Pulmonary artery endothelial cell (primary cell): ENCODE measurements at places on chromosomes 12 and 14. TPM values are rescaled to one million over a fixed set of nuclear protein-coding genes. Genes with fewer than 3 reads are reported as not detected.

Gene MYH6
- total RNA-seq: not detected in 2 replicates

Gene PLA2G1B
- total RNA-seq: not detected in 2 replicates

Gene OR4E2
- total RNA-seq: not detected in 2 replicates

Gene PROX2
- not detected in 2 replicates for total RNA-seq

Gene PLEK2
- total RNA-seq: 10.4 and 11.9 TPM in 2 replicates
